Activated CD4-positive, alpha-beta T cell treated with anti-CD3 and anti-CD28 coated beads, Interleukin-2, amount 10 ng/mL, durations not matched to agents 24 days and 14 days (primary cell): ENCODE measurements at places on chromosomes 13 and 19. TPM values are rescaled to one million over a fixed set of nuclear protein-coding genes. Genes with fewer than 3 reads are reported as not detected.

- no peak for DNase-seq
- H3K4me1 ChIP-seq = peaks cover 10% of the 10 kb centered on the region
- no peaks in the 10 kb centered on the region for H3K27me3 ChIP-seq
- no peak overlapping the region for H3K4me3 ChIP-seq
Measured at GRCh38 chr13:100399455-100399854, 189.1 kb downstream of the GGACT start.

The PINLYP gene
- 7.9 and 9.9 TPM in 2 replicates for total RNA-seq

- no peaks in the 10 kb centered on the region for H3K36me3 ChIP-seq
- no peak overlapping the region for H3K4me3 ChIP-seq
- no peaks in the 10 kb centered on the region for H3K27me3 ChIP-seq
- DNase-seq = no peak
- H3K4me1 ChIP-seq = no peaks in the 10 kb centered on the region
- no peak overlapping the region for H3K27ac ChIP-seq
Measured at GRCh38 chr13:110089100-110089499, 217.9 kb downstream of the COL4A1 start.

GRCh38 chr19:28396287-28396831 lies 816.6 kb downstream of the UQCRFS1 start:
- peaks cover 5% of the 10 kb centered on the region for H3K36me3 ChIP-seq
- DNase-seq = no peak
- H3K4me3 ChIP-seq = no peak overlapping the region
- peak overlapping the region; percentile 65 for H3K27ac ChIP-seq
- peaks cover 36% of the 10 kb centered on the region for H3K4me1 ChIP-seq

GRCh38 chr19:46717716-46718143 lies 816 bp upstream of the PRKD2 start:
- no peaks in the 10 kb centered on the region for H3K27me3 ChIP-seq
- H3K4me3 ChIP-seq = peak overlapping the region; percentile 97

- no peaks in the 10 kb centered on the region for H3K36me3 ChIP-seq
- peaks cover 5% of the 10 kb centered on the region for H3K4me1 ChIP-seq
- H3K4me3 ChIP-seq = no peak overlapping the region
- no peak for DNase-seq
- peaks cover 17% of the 10 kb centered on the region for H3K27me3 ChIP-seq
Measured at GRCh38 chr19:4737955-4738600, 14.4 kb upstream of the DPP9 start.

- H3K27me3 ChIP-seq = peaks cover 2% of the 10 kb centered on the region
- no peak overlapping the region for H3K4me3 ChIP-seq
- H3K4me1 ChIP-seq = no peaks in the 10 kb centered on the region
- H3K36me3 ChIP-seq = no peaks in the 10 kb centered on the region
- DNase-seq = peak; percentile 78
Measured at GRCh38 chr19:3586127-3586626, 899 bp downstream of the GIPC3 start.

- H3K36me3 ChIP-seq = peaks cover 3% of the 10 kb centered on the region
- H3K27me3 ChIP-seq = no peaks in the 10 kb centered on the region
- H3K27ac ChIP-seq = no peak overlapping the region
- no peak overlapping the region for H3K4me3 ChIP-seq
- DNase-seq = no peak
- H3K4me1 ChIP-seq = peaks cover 5% of the 10 kb centered on the region
Measured at GRCh38 chr13:97308735-97309429, 86.7 kb downstream of the MBNL2 start.

The KCNJ14 gene
- total RNA-seq = 2.4 TPM in 2 replicates

The PPAN gene
- 222 and 232 TPM in 2 replicates for total RNA-seq

GRCh38 chr19:46303691-46304397 lies 7.0 kb downstream of the HIF3A start:
- no peak for DNase-seq
- no peaks in the 10 kb centered on the region for H3K36me3 ChIP-seq
- H3K4me3 ChIP-seq = no peak overlapping the region
- H3K27me3 ChIP-seq = peaks cover 8% of the 10 kb centered on the region
- H3K27ac ChIP-seq = no peak overlapping the region
- no peaks in the 10 kb centered on the region for H3K4me1 ChIP-seq

The CGB7 gene
- total RNA-seq = not detected in 2 replicates

DNA sequence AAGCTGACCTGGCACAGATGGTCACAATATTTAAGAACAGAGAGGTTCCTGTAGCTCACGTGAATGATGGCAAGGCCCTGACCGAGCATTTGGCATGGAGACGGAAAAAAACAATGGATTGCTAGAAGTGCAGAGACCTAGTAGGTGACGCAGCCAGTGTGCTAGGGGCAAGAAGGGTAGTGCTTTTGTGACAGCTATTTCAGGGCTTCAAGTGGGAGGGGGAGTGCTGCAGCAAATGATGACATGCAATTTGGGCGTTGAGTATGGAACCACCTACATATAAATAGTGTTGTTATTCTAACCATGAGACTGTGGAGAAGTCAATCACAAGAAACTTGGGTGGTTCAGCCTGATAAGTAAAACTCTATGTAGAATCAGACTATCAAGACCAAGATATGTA lies 65.7 kb upstream of the IL17D start:
- H3K27ac ChIP-seq = no peak overlapping the region
- DNase-seq = no peak
- no peak overlapping the region for H3K4me3 ChIP-seq
- H3K4me1 ChIP-seq = peaks cover 4% of the 10 kb centered on the region
- H3K36me3 ChIP-seq = no peaks in the 10 kb centered on the region

The GSX1 gene
- not detected in 2 replicates for total RNA-seq

DNA sequence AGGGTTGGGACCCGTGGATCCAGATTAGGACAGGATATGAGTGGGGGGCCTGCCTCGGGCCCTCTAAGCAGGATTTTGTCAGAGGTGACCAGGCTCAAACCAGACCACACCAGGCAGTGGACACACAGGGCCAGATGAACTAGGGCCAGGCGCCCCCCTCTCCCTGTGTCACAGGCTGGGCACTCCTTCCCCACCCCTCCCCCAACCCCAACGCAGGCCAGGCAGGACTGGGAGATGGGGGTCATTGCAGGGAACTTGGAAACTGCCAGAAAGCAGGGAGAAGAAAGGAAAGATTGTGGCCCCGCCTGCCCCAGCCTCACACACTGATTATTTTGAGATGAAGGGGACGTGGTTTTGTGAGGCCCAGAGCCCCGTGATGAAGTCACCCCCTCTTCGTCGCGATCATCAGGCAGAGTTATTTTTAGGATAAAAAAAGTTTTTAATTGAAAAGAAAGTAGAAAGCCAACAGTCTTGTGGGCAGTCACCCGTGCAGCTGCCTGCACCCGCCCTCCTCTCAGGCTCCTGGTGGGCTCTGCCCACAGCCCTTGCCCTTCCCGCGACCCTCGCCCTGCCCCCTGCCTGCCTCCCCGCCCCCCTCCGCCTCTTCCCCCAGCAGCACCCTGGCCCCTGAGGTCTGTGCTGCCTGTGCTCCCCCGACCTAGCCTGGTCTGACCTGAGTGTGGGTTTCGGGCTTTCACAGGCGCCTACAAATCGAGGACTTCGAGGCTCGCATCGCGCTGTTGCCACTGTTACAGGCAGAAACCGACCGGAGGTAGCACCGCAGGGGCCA lies 1.9 kb upstream of the YJEFN3 start:
- H3K36me3 ChIP-seq = peaks cover 20% of the 10 kb centered on the region
- DNase-seq = no peak
- H3K4me3 ChIP-seq = no peak overlapping the region
- H3K4me1 ChIP-seq = peaks cover 6% of the 10 kb centered on the region
- H3K27ac ChIP-seq = no peak overlapping the region
- H3K27me3 ChIP-seq = no peaks in the 10 kb centered on the region

The PDX1 gene
- total RNA-seq = not detected in 2 replicates

The ZNF836 gene
- 6.3 and 6.7 TPM in 2 replicates for total RNA-seq

DNA sequence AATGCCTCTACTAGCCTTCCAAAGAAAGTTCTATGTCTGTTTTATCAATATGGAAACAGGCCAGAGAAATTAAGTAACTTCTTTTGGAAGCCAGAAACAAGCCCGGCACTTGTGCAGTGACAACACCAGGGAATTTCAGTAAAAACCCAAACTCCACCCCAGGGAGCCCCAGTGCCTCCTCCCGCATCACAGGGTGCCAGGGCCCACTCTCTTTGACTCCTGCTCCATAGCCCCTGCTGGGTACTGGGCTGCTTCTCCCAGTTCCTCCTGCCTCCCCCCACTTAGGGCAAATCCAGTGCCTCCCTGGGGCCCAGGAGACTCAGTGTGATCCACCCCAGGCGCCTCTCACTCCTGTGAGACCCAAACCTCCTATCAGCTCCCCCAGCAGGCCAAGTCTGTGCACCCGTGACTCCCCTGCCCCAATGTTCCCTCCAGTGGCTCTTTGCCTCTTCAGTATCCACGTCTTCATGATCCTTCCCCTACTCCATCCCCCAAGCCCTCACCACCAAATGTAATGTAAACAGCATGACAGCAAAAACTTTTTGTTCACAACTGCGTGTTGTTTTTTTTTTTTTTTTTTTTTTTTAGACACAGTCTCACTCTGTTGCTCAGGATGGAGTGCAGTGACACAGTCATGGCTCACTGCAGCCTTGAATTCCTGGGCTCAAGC lies 2.3 kb upstream of the FFAR3 start:
- H3K4me1 ChIP-seq = peaks cover 11% of the 10 kb centered on the region
- H3K27ac ChIP-seq = no peak overlapping the region
- DNase-seq = no peak
- H3K27me3 ChIP-seq = no peaks in the 10 kb centered on the region
- no peaks in the 10 kb centered on the region for H3K36me3 ChIP-seq

- H3K4me3 ChIP-seq = peak overlapping the region; percentile 55
- DNase-seq = peak; percentile 66
Measured at GRCh38 chr19:43438291-43439031, 23.8 kb downstream of the TEX101 start.

DNA sequence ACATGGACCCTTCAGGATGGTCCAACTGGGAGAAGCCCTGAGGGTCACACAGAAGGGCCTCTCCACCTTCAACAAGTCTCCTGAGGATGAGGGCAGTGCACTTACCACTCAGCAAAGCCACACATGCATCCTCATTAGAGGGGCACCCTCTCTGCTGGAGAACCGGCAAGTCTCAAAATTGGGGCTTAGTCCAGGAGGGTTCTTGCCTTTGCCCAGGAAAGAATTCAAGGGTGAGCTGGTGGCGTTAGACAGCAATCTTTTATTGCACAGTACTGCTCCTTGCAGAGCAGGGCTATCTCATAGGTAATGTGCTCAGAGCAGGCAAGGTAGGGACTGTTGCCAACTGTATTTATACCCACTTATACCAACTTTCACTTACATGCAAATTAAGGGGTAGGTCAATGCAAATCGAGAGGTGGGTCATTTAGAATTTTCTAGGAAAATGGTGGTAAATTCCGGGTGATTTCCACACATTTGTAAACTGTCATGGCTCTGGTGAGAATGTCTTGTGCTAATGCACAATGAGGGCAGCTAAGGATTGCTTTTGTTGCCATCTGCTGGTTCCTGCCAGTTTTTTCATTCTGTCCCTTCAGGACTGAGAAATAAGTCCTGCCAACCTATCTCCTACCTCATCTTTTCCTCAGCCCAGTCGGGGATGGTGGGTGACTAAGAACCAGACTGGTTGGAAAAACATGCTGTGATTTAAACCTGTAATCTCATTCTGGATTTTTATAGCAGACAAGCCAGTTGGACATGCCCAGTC lies 27.8 kb upstream of the IGSF23 start:
- H3K27ac ChIP-seq = no peak overlapping the region
- no peaks in the 10 kb centered on the region for H3K27me3 ChIP-seq
- DNase-seq = no peak
- no peak overlapping the region for H3K4me3 ChIP-seq

The TGFB1 gene
- 125 and 127 TPM in 2 replicates for total RNA-seq

The LIN7B gene
- 5.4 and 6.0 TPM in 2 replicates for total RNA-seq

GRCh38 chr19:14366529-14366928 lies 14.7 kb upstream of the ADGRE5 start:
- peak overlapping the region; percentile 96 for H3K27ac ChIP-seq
- peak; percentile 97 for DNase-seq
- H3K36me3 ChIP-seq = peaks cover 7% of the 10 kb centered on the region
- H3K4me1 ChIP-seq = peaks cover 59% of the 10 kb centered on the region
- peak overlapping the region; percentile 72 for H3K4me3 ChIP-seq

- H3K27me3 ChIP-seq = peaks cover 32% of the 10 kb centered on the region
- peak; percentile 93 for DNase-seq
- H3K4me3 ChIP-seq = peak overlapping the region; percentile 44
- H3K4me1 ChIP-seq = peaks cover 6% of the 10 kb centered on the region
Measured at GRCh38 chr19:1001538-1002166, 1.4 kb downstream of the GRIN3B start.

The TLE2 gene
- total RNA-seq = 1.4 and 2.3 TPM in 2 replicates

DNA sequence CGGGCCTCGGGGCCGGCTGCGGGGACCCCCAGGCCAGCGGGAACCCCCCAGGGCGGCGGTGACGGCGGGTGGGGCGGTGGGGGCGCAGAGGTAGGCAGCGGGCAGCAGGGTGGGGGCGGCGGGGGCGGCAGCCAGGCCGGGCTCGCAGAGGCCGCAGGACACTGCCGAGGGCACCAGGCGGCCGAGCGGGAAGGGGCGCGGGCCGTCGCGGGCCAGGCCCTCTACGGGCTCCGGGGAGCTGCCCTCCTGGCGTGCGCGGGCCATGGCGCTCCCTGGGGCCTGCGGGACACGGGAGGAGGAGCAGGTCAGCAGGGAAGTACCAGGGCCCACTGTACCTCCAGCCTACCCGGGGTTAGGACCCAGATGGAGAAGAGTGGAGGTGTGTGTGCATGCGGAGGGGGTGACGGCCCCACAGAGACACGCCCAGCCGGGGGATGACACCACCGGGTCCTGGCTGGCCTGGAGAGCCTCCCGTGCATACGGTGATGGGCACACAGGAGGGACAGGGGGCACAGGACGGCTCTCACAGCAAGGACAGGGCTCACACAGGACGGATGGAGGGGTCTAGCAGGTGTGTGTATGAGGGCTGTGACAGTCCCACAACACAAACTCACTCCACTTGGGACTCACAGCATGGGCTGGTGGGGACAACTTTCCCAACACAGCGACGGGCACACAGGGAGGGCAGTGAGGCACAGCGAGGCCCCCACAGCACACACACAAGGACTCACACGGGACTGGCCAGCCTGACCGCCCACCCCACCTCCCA lies 2.6 kb downstream of the BBC3 start:
- no peak overlapping the region for H3K27ac ChIP-seq
- H3K4me1 ChIP-seq = peaks cover 28% of the 10 kb centered on the region
- H3K27me3 ChIP-seq = no peaks in the 10 kb centered on the region
- H3K36me3 ChIP-seq = peaks cover 12% of the 10 kb centered on the region
- peak overlapping the region; percentile 88 for H3K4me3 ChIP-seq

DNA sequence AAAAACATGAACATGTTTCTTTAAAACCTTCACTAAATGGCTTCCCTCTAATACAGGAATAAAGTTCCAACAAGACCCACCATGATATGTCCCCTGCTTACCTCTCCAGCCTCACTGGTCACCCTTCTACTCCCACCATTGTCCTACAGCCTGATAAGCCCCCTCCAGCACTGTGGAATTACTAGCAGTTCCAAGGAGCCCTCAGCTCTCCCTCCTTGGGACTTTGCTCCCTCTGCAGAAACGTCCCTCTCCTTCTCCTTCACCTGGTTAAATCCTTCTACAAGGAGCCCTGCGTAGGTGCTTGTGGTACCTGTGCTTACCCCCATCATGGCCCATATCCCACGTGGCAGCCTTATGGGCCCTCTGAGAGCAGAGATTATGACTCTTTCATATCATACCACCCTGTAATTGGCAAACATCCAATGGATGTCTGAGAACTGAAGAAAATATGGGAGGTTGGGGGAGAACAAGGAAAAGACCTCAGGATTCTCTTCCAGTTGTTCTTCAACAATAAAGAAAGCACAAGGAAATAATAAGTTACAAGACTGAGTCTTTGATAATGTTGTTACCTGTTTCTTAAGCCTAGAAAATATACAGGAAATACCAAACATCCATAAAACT lies 26.1 kb upstream of the DOCK9 start:
- no peak overlapping the region for H3K4me3 ChIP-seq
- no peak overlapping the region for H3K27ac ChIP-seq
- peaks cover 52% of the 10 kb centered on the region for H3K4me1 ChIP-seq
